Activated naive CD8-positive, alpha-beta T cell treated with anti-CD3 and anti-CD28 coated beads, Interleukin-2, amount 50 U/mL, for 16 hours (primary cell): ENCODE measurements at places on chromosomes 6 and 20.

DNA sequence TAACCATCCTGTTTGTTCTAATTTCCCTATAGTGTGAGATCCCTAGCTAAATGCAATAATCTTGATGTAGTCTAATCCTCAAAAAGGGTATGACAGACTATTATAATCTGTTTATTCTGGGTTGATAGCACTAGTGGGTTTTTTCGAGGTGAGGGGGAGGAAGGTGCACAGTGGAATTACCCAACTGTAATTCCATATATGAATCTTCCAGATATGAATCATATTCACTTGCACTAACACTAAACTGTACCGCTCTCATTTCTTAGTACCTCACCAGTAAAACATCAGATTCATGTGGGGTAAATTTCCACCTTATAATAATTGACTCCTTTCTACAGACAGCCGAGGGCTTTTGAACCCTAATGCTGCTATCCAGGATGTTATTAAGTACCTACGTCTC lies 16.5 kb downstream of the NCOA7 start:
- DNase-seq = no peak

GRCh38 chr6:3738381-3739131 lies 13.0 kb downstream of the PXDC1 start:
- DNase-seq = no peak

GRCh38 chr6:16564436-16564835 lies 196.8 kb downstream of the ATXN1 start:
- DNase-seq = no peak

GRCh38 chr6:150124235-150124634 lies 18.6 kb upstream of the PPP1R14C start:
- no peak for DNase-seq

DNA sequence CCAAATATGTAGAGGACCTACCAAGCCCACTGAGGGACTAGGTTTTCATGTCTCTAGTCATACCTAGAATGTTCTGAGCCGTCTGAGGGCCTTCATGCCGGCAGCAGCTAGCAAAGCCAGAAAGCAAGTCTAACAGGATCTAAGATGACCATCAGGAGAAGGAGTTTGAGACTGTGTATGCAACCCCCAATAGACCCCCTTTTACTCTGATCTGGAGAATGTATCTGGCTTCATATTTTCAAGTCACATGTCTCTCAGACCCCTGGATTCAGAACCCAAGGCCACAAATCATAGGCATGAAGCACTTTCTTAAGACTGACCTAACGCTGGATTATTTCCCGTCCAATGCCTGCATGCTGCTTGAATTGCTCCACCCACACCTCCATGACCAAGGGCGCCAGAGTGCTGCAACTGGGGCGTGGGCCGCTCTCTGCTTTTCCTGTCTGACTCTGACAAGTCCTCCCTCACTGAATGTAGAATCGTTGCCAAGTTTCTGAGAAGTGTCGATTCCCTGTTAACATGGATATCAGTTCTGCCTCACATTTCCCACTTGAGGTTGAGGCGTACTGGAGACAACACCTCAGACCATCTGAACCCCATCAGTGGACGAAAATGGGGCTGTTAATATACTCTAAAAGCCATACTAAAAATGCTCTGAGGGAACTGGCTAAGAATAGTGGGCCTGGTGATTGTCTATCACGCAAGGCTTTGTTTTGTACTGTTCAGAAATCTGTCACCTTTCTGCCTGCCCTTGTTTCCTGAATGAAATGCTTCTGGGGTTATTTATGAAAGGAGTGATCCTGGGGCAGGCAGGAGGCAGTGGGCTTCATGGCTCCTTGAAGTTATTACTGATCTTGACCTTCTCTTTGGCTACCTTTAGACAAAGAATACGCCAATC lies 23.9 kb upstream of the ASXL1 start:
- DNase-seq = no peak
